HT1080 (cell line): ENCODE measurements at places on chromosomes 13 and 19. TPM values are rescaled to one million over a fixed set of nuclear protein-coding genes. Genes with fewer than 3 reads are reported as not detected.

Gene LGALS7B
- total RNA-seq = 1.7 TPM in 1 of 2 replicates, not detected in the other

Gene OR7C1
- not detected in 2 replicates for total RNA-seq

Gene ATP8A2
- 0.64 and 0.67 TPM in 2 replicates for total RNA-seq

Gene ZNF83
- 15.7 and 22.4 TPM in 2 replicates for total RNA-seq

Gene SSC5D
- 0.05 and 0.07 TPM in 2 replicates for total RNA-seq

Gene ICAM5
- total RNA-seq = 0.17 and 0.31 TPM in 2 replicates

Gene GIPC3
- 0.02 and 0.03 TPM in 2 replicates for total RNA-seq

Gene SERPINE3
- total RNA-seq = 0.03 TPM in 1 of 2 replicates, not detected in the other

DNA sequence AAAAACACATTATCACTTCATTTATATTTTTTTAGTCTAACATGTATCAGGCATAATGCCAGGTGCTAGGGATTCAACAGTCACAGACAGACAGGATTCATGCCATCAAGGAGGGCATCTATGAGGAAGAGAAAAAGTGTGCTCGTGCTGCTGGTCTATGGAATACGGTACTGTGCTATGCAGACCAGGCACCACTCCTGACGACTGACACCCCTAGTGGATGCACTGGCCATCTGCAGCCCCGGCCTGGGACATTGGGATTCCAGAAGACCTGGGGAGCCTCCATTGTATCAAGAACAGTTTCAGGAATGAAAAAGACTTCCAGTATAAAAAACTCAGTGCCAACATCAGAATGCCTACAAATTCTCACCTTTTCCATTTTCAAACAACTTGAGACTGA, 94.0 kb downstream of the KLF12 start:
- peak; percentile 61 for DNase-seq

GRCh38 chr13:69287050-69287698, 820.5 kb upstream of the ATXN8OS start:
- peak; percentile 20 for DNase-seq

GRCh38 chr19:1747285-1748114, 5.8 kb upstream of the ONECUT3 start:
- peak; percentile 100 for DNase-seq

- DNase-seq = peak; percentile 32
Measured at GRCh38 chr13:40315416-40316064, 350.9 kb downstream of the FOXO1 start.

GRCh38 chr13:48125794-48126228, 30.9 kb upstream of the MED4 start:
- no peak for DNase-seq

GRCh38 chr13:60402022-60402421, 5.0 kb downstream of the TDRD3 start:
- peak; percentile 20 for DNase-seq

DNA sequence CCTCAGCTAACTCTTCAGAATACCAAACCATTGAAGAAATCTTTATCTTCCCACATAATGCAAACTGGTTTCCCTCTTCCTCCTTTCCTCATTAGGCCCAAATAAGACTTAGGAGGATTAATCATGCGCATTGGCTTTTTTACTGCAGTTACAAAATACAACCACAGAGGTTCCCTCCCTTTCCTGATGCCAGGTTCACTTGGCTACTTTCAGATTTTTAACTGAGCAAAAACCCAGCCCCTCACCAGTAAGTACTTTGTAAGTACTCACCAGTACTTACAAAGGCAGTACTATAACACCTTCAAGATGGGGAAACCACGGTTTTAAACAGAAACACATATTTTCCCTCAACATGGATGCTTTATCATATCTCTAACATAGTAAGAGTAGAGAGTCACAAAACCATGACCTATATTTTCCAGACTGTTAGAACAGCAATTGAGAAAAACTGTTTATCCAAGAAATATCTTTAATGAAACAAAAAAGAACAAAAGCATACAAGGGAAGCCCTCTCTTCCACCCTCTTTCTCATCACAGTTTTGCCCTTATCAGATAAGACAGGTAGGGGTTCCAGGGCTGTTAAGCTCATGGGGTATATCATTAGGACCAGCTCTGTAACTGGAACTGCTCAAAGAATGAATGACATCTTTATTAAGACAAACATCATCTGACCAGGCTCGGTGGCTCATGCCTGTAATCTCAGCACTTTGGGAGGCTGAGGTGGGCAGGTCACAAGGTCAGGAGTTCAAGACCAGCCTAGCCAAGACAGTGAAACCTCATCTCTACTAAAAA, 12.7 kb downstream of the FOXO1 start:
- no peak for DNase-seq

GRCh38 chr13:24629320-24629719, 50.9 kb upstream of the ATP12A start:
- peak; percentile 7 for DNase-seq

DNA sequence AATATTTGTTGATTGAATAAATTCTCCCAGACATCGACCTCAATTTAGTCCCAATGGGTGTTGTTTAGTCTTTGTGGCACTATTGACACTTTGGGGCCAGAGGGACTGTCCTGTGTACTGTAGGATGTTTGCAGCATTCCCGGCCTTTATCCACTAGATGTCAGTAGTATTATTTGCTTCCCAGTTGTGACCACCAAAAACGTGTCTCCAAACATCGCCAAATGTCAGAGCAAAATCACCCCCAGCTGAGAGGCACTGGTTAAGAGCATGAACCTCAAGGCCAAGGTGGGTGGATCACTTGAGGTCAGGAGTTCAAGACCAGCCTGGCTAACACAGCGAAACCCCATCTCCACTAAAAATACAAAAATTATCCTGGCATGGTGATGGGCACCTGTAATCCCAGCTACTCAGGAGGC, 15.4 kb downstream of the NLRP12 start:
- DNase-seq = peak; percentile 39

- DNase-seq = no peak
Measured at GRCh38 chr13:93700115-93700514, 473.5 kb downstream of the GPC6 start.

DNA sequence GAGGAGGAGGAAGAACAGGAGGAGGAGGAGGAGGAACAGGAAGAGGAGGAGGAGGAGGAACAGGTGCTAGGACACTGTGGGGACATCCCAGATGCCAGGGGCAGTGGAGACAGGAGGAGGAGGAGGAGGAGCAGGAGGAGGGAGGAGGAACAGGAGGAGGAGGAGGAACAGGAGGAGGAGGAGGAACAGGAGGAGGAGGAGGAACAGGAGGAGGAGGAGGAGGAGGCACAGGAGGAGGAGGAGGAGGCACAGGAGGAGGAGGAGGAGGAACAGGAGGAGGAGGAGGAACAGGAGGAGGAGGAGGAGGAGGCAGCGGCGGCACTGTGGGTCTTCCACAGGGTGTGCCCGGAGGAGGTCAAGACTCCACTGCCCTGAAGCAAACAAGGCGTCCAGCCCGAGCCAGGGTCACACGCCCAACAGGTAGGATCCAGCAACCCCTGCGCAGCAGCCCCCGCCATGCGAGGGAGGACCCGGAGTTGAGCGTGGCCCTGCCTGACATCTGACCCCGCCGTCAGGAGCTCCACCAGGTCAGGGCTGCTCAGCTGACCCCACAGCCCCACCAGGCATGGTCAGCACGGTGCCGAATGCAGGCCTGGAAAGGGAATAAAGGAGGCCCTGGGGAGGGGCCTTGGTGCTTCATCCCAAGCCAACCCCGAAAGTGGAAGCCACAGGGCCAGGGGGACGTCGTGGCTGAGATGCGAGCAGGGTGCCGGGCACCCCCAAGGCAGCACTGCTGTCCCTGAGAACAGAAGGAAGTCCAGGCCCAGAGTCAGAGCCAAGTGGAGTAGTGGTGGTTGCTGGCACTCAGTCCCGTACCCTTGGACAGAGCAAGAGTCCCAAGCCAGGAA, 9.2 kb downstream of the SBNO2 start:
- no peak for DNase-seq

DNA sequence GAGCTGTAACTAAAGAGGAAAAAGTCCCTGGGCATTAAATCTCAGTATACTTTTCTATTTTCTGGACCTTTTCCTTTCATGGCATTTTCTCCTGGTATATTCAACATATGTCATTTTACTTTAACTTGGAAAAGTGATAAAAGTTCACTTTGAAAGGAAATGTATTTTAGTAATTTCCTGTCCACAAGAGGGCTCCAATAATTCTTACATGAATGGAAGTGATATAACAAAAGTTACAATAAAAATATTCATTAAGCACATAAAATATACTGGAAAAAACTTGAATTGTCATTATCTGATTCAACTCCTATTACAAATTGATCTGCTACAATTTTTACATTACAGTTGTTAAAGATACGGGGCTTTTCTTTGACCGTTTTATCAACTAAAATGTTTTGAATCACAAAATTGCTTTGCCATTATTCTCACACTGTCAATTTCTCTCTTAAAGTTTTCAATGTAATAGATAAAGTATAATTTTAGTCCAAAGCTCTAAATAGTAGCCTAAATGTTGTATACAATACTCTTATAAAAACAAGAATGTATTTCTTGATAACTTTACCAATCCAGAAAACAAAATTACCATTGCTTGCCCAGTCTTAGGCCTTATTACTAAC, 4.9 kb downstream of the UBL3 start:
- DNase-seq = no peak

DNA sequence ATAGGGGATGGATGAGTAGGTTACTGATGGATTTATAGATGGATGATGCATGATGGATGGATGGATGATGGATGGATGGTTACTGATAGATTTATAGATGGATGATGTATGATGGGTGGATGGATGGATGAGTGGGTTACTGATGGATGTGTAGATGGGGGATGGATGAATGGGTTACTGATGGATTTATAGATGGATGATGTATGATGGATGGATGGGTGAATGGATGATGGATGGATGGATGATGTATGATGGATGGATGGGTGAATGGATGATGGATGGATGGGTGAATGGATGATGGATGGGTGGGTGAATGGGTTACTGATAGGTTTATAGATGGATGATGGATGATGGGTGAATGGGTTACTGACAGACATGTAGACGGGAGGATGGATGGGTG, 6.3 kb upstream of the C2CD4C start:
- no peak for DNase-seq

DNA sequence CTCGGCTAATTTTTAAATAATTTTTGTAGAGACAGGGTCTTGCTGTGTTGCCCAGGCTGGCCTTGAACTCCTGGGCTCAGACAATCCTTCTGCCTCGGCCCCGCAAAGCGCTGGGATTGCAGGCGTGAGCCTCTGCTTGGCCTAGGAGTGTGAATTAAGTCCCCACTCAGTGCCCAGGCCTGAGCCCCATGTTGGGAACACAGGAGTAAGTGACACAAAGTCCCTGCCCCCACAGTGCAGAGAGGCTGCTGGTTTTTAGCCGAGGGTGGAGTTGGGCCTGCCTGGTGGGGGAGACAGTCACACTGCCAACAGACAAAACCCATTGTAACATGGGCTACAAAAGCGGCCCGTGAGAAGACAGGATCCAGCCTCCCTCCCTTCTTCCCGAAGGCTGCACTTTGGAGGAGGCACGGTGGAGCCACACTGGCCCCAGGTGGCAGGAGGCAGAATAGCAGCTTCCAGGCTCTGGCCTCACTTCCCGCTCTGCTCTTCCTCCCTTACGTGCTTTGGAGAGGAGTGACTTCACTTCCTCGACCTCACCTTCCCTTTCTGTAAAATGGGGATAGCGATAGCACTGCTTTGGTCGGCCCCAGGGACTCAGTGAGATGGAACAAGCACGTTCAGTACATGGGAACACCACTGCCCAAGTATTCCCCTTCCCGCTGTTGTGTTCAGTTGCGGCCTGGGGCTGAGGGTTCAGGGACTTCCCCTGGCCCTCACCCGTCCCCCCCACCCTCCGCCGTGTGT, 15.2 kb upstream of the EHD2 start:
- peak; percentile 88 for DNase-seq

DNA sequence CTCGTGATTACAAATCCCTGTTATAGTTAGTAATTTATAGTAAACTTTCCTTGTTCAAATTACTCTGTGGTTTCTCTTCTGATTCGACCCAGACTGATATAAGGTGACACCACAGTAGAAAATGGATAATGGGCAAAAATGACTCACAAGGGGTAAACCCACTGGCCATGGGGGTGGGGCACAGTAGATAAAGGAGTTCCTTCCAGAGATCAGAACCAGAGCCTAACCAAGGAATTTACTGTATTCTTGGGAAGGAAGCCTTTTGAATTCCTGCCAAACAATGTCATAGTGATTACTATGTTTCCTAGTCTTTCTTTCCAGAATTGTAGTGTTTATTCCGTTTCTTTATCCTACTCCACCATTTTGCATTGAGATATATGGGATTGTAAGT, 21.9 kb downstream of the MIR17HG start:
- peak; percentile 68 for DNase-seq

GRCh38 chr19:35666251-35666913, at the start of gene UPK1A:
Gene UPK1A (plus strand): TSS chr19:35666517. CDS start chr19:35666813, 296 bp downstream.
- DNase-seq = no peak

- peak; percentile 98 for DNase-seq
Measured at GRCh38 chr13:33285420-33286124, at the start of gene STARD13. Gene STARD13 (minus strand): TSS chr13:33285755. CDS start chr13:33285638, 117 bp downstream.

GRCh38 chr13:106594980-106595379, 27.0 kb upstream of the ARGLU1 start:
- no peak for DNase-seq

GRCh38 chr19:29667901-29668341, 2.7 kb downstream of the PLEKHF1 start:
- no peak for DNase-seq

GRCh38 chr13:26838821-26839220, 78.2 kb upstream of the GPR12 start:
- DNase-seq = no peak

- no peak for DNase-seq
Measured at GRCh38 chr19:39238209-39238608, 6.6 kb downstream of the IFNL3 start.

DNA sequence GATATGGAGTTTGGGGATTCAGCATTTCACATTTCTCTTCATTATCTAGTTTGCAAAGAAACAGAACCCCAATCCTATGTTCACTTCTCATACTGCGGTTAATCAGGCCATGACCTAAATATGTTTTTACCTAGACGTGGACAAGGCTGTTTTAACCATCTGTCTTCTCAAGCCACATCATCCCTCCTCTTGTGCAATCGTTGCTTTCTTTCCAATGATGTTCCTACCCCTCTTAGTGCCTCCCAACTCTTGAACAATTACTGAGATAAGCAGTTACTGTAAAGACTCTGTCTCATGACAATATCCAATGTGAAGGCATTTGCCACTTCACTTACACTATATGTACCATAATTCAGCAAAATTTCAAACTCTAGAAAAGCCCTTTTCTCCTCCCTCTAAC, 406.2 kb downstream of the LIG4 start:
- no peak for DNase-seq

DNA sequence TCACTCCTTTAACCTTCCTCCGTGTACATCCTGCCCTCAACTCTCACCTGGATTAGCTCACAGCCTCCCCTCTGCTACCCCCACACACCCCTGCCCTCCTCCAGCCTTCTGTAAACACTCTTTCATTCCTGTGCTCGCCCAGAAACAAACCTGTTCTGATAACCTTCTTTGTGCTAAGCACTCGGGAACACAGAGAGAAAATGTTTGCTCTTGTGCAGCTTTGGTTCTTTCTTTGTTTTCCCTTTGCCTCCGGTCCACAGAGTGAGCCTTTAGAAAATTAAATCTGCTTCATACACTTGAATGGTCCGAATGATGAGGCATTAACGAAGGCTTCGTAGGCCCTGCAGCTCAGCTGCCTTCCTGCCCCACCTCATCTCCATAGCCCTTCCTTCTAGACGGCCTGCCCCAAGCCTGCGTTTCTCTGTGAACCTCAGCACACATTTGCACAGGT, 6.6 kb upstream of the ZDHHC20 start:
- no peak for DNase-seq

GRCh38 chr13:79311386-79311785, 94.7 kb downstream of the RBM26 start:
- no peak for DNase-seq

- DNase-seq = no peak
Measured at GRCh38 chr13:113464476-113464875, 11.2 kb upstream of the ADPRHL1 start.
